ENCODE measurements at places on chromosomes 11 and 22.

DNA sequence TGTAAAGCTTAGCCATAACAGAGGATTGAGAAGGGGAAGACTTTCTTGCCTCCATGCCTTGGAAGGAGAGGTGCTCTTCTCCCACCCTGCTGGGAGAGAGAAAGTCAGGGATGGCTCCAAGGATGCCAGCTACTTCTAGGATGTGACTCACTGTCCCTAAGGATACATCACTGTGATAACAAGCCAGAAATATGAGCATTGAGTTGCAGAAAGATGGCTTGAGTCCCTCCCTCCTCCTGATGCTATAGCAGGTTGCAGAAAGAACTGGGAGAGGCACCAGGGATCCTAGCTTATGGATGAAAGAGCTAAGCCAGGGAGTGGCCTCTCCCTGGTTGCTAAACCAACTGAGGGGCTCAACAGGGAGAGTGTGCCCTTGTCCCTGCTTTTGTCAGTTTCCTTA, 27.8 kb upstream of the FJX1 start:
- DNase-seq, result no peak

- DNase-seq, result no peak
Measured at GRCh38 chr22:27212102-27212501, 554.7 kb downstream of the MIAT start.

- DNase-seq, result no peak
Measured at GRCh38 chr11:118283756-118284350, 19.8 kb upstream of the MPZL2 start.

DNA sequence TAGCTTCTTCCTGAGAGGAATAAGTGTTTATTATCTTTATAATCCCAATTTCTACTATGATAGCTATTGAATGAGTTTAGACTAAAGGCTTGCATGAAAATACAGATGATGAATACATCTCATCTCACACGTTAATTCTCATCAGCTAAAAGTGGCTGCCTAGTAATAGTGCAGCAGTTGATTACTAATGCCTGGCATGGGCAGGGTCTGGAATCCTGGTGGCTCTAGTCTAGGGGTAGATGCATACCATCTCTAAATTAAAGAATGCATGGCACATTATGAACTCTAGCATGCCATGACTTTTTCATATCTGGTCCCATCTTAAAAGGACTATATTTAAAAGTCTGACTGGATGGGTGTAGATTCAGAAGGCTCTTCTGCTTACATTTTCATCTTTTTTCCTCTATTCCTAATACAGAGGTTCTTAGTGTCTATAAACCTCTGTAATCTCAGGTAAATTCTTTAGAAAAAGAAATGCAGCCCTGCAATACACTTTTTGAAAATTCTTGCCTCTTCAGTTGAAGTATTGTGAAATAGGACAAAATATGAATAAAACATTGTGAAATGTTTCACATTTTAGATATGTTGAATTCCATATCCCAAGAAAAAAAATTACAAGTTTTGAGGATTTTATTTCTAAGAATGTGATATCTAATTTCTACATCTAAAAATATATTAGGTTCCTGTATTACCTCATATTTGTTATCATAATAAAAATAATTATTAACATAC, 187.6 kb downstream of the C11orf87 start:
- DNase-seq, result no peak

- DNase-seq, result no peak
Measured at GRCh38 chr11:1198561-1199240, 24.2 kb upstream of the MUC5B start.

DNA sequence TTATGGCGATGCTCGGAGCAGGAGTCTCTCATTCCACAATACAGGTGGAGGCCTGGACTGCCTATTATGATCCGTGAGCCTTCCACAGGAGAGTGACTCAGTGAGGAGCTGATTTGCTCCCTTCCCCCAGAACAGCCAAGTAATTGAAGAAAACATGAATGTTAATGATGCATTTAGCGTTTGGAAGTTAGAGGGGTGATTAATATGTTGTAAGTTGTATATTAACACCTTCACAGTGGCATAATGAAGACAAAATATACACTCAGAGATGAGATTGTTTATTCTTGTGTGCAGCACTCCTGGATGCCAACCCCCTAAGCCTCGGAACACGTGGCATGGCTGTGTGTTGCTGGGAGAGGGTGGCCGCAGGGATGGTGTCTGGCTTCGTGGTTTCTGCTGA, 98.6 kb downstream of the GRIK4 start:
- DNase-seq, result no peak

DNA sequence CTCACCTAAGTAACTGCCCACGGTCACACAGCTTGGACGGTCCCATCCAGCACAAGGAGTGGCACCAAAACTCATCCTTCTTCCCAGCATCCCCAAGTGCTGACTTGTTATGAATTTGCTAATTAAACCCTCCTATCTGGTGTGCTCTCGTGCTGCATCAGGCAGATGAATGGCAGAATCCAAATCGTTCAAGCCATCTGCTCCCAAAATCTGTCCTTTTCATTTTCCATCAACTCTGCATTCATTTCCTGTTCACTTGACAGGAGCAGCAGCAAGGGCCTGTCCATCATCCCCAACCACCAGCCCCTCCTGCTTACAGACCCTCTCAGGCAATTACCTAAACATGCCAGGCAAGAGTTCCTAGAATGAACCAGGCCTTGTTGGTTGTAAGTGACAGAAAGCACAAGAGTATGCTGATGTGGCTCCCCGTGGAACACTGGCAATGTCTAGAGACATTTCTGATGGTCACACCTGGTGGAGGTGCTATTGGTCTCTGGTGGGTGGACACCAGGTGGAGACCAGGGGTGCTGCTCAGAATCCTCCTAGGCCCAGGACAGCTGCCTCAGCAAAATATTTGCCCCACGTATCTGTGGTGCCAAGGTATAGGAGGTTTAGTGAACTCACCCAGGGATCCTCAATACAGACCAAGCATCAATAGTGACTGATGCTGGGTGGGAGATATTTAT, 832.5 kb downstream of the TBC1D22A start:
- DNase-seq, result no peak

DNA sequence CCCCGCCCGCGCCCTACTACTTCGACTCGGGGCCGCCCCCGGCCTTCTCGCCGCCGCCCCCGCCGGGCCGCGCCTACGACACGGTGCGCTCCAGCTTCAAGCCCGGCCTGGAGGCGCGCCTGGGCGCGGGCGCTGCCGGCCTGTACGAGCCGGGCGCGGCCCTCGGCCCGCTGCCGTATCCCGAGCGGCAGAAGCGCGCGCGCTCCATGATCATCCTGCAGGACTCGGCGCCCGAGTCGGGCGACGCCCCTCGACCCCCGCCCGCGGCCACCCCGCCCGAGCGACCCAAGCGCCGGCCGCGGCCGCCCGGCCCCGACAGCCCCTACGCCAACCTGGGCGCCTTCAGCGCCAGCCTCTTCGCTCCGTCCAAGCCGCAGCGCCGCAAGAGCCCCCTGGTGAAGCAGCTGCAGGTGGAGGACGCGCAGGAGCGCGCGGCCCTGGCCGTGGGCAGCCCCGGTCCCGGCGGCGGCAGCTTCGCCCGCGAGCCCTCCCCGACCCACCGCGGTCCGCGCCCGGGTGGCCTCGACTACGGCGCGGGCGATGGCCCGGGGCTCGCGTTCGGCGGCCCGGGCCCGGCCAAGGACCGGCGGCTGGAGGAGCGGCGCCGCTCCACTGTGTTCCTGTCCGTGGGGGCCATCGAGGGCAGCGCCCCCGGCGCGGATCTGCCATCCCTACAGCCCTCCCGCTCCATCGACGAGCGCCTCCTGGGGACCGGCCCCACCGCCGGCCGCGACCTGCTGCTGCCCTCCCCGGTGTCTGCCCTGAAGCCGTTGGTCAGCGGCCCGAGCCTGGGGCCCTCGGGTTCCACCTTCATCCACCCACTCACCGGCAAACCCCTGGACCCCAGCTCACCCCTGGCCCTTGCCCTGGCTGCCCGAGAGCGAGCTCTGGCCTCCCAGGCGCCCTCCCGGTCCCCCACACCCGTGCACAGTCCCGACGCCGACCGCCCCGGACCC, 17.4 kb upstream of the ACR start:
- no peak for DNase-seq

- DNase-seq, result no peak
Measured at GRCh38 chr11:46529928-46530574, 63.8 kb downstream of the AMBRA1 start.

GRCh38 chr11:121119440-121119839, 18.4 kb downstream of the TECTA start:
- no peak for DNase-seq

DNA sequence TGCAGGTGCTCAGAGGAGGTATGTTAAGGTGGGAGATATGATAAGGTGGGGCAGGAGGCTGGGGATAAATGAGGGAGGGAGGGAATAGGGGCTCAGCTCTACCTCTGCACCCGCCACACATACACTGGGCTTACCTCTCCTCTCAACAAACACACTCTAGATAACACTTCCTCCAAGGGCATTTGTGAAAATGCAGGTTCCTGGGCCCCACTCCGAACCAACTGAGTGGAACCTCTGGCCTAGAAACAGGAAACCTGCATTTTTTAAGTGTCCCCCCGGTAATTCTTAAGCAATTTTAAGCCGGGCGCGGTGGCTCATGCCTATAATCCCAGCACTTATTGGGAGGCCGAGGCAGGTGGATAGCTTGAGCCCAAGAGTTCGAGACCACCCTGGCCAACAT, 46.5 kb upstream of the CD5 start:
- no peak for DNase-seq

- no peak for DNase-seq
Measured at GRCh38 chr11:72813740-72814285, 398 bp upstream of the ATG16L2 start.

- DNase-seq, result no peak
Measured at GRCh38 chr22:38186429-38186828, 4.8 kb upstream of the PLA2G6 start.

DNA sequence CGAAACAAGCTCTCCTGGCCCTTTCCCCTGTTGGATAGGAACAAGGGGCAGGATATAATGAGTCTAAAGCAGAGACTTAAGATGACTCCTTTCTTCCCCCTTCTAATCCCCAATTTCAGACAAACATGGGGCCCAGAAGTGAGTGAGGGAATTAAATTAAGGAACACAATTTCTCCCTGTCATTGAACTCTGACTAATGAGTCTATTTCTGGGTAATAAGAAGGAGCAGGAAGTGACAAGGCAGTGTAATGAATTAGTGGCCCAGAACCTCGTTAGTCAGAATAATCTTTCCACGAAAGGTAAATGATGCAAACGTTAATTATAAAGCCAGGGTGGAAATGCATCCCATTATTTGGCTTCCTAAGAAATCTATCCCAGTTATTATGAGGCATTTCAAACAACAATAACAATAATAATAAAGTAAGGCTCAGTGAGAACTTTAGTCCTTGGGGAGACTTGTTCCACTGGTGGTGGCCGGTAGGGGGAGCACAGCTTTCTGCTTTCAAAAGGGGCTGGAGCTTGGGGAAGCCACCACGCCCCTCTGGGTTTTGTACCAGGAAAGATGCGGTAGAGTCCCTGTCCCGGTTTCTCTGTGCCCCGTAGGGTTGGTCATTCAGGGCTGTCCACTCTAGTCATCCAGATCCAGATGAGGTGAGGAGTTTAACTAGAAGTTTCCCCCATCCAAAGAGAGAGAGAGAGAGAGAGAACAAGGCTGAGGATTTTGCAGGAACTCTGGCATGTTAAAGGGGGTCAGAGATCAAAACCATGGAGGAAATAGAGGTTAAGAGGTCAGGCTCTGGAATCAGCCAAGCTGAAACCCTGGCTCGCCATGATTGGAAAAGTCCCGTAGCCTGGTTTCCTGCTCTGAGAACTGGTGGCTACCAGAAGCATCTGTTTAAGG, 298.3 kb downstream of the NTM start:
- peak; percentile 5 for DNase-seq

GRCh38 chr11:16252373-16252772, 104.0 kb downstream of the SOX6 start:
- DNase-seq, result no peak

- DNase-seq, result peak; percentile 40
Measured at GRCh38 chr11:95095858-95096587, 6.4 kb downstream of the ENDOD1 start.

GRCh38 chr11:118908901-118909618, 16.7 kb downstream of the BCL9L start:
- peak; percentile 92 for DNase-seq

DNA sequence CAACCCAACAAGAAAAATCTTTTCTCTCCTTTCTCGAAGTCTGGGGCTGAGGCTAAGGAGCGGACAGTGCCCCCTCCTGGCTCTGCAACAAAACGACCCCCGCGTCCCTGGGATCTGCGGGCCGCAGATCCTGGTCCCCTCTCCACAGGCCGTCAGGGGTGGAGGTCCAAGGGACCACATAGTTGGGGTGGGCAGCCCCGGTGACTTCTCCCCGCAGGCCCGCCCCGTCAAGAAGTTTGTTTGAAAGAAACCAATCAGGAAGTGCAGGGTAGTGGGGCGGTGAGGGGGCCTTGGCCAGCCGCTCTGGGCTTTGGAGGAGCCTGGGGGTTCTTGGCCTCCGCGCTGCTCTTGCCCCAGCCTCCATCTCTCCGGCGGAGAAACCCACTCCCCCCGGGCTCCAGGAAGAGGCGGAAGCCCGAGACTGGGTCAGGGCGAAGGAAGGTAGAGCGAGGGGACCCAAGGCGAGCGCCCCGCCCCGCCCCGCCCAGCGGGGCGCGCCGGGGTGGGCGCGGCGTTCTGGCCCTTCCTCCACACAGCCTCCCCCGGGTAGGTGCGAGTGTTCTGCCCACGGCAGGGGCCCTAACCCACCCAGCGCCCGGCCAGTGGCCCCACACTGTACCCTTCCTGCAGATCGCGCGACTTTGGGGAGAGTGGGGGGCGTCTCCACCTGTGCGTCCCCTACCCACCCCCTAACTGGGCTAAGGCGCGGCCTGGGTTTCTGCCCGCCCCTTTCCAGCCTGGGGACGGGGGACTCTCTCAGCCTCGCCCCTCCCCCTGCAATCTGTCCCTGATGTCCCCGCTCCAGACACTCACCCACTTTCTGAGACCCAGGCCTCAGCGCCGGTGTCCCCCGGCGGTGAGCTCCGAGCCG, 1.3 kb downstream of the TP53I11 start:
- DNase-seq, result peak; percentile 22

DNA sequence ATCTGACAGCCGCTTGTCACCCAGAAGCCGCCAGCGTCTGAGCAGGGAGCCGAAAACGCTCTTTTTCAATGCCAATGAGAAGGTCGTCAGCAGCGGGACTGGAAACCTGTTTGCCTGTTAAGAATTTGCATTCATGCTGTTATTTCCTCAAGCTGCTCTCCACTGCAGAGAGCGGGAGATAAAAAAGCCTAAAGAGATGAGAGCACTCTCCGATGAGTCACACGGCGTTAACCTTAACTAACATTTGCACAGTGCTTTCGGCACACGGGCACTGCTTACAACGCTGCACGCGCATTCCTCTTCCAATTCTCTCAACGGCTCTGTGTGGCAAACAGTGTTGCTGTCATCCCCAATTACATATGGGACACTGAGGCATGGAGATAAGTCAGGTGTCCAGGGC, 40.0 kb upstream of the RTL6 start:
- no peak for DNase-seq

- DNase-seq, result no peak
Measured at GRCh38 chr22:50531962-50532674, 2.3 kb upstream of the TYMP start.

DNA sequence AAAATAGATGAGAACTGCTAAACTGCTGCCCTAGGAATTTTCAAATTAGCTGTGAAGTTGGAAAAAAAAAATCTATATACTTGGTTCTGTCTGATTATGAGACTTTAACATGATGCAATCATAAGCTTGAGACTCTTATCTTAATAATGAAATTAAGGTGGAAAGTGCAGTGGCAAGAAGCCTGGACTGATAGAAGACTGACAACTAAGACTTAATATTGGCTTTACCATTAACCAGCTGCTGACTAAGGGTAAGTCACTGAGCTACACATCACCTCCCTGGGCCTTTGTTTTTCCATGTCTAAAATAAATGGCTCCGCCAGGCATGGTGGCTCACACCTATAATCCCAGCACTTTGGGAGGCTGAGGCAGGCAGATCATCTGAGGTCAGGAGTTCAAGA, 56.9 kb downstream of the SLC35F2 start:
- DNase-seq, result no peak

GRCh38 chr22:41387341-41387740, 5.6 kb downstream of the TEF start:
- DNase-seq, result no peak

Data from fibroblast of the conjunctiva (primary cell).